HFF-Myc (cell line): ENCODE measurements at places on chromosomes 5 and 9.

GRCh38 chr9:69549310-69550202 lies 122.6 kb downstream of the APBA1 start:
- no peak for DNase-seq

DNA sequence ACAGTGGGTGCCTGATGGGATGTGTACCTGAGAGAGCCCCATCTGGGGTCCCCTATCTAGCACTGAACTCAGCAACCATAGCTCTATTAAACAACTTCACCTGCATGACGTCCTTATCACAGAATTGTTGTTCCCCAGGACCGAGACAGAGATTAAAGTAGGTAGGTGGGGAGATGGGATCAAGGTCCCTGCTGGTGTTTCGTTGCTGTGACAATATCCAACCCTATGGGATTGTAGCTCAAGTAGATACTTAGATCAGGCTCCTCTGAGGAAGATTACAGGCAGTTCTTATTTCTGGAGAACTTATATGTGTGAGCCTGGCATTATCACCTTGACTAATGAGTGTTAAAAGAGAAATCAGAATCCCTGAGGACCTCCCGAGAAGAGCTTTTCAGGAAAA lies 84.9 kb downstream of the SLC28A3 start:
- DNase-seq: no peak

- DNase-seq: peak; percentile 27
These were observed 172.9 kb upstream of the NREP start for GRCh38 chr5:111929867-111930266.

DNA sequence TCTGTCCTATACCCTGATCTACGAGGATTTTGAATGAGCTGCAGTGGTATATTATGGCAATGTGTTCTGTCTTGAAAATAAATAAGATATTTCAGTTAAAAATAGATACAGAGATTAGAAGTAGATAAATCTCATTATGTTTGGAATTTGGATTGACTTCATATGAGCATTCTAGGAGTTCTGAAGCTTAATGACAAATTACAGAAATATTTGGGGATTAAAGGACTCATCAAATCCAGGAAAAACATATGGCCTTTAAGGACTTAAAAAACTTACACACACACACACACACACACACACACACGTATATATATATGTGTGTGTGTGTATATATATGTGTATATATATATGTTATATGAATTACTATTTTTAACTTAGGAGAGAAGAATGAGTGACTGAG lies 446.9 kb upstream of the CD180 start:
- DNase-seq: no peak

- no peak for DNase-seq
These were observed 53.3 kb downstream of the PLCXD3 start for GRCh38 chr5:41457094-41457493.

- DNase-seq: no peak
These were observed 43.4 kb downstream of the HACD4 start for GRCh38 chr9:20988061-20988460.
